ENCODE measurements at places on chromosomes 7 and 10. TPM values are rescaled to one million over a fixed set of nuclear protein-coding genes. Genes with fewer than 3 reads are reported as not detected.

Gene SPDYE16
- 0.18 TPM for total RNA-seq

Gene MORN4
- 5.4 TPM for total RNA-seq

Gene TEX47
- not detected for total RNA-seq

Gene VGF
- 0.15 TPM for total RNA-seq

Gene AGR2
- total RNA-seq: 93.0 TPM

- H3K4me1 ChIP-seq: peaks cover 5% of the 10 kb centered on the region
- H3K36me3 ChIP-seq: peaks cover 93% of the 10 kb centered on the region
- DNase-seq: no peak
- H3K4me3 ChIP-seq: no peak overlapping the region
Measured at GRCh38 chr7:99622596-99622995, 5.8 kb downstream of the ZSCAN25 start.

DNA sequence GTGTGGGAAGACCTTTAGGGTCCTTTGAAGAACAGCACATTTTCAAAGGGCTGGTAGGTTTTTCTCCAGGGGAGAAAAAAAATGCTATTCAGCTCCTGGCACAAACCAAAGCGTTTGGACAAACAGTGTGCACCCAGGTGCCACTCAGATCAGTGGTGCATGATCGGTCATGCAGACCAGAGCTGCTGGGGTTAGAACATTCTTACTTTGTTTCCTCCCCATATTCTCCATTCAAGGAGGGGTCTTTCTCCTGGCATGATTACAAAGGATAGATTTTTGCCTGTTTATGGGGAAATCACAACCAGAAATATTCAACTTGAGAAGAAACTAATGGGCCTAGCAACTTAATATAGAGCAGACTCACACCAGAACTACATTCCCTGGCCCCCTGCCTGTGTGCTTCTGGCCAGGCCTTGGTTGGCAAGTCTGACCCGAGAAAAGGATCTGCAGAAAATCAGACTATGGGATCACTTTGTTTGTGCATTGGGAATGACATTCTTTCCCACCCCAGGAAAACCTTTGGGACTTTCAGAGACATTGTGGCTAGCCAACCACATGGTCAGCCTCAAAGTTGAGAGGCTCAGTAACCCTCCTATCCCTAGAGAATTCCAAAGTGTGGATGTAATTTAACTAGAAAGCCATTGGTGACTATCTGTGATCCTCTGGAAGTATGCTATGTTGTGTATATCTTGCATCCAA, 82.3 kb upstream of the FGL2 start:
- no peaks in the 10 kb centered on the region for H3K4me1 ChIP-seq
- no peak overlapping the region for H3K4me3 ChIP-seq
- DNase-seq: no peak
- no peaks in the 10 kb centered on the region for H3K36me3 ChIP-seq
- H3K27ac ChIP-seq: no peak overlapping the region
- H3K27me3 ChIP-seq: no peaks in the 10 kb centered on the region

- H3K27ac ChIP-seq: no peak overlapping the region
- H3K27me3 ChIP-seq: no peaks in the 10 kb centered on the region
- H3K36me3 ChIP-seq: peaks cover 9% of the 10 kb centered on the region
- DNase-seq: no peak
Measured at GRCh38 chr10:95346715-95347401, 56.1 kb upstream of the PDLIM1 start.

- no peaks in the 10 kb centered on the region for H3K36me3 ChIP-seq
- no peak for DNase-seq
- no peaks in the 10 kb centered on the region for H3K4me1 ChIP-seq
- H3K27me3 ChIP-seq: no peaks in the 10 kb centered on the region
- no peak overlapping the region for H3K4me3 ChIP-seq
- no peak overlapping the region for H3K27ac ChIP-seq
Measured at GRCh38 chr7:69018200-69018599, 580.1 kb upstream of the AUTS2 start.

GRCh38 chr10:72105710-72106109, 17.4 kb upstream of the SPOCK2 start:
- H3K36me3 ChIP-seq: peaks cover 20% of the 10 kb centered on the region
- H3K4me3 ChIP-seq: no peak overlapping the region
- H3K4me1 ChIP-seq: peaks cover 10% of the 10 kb centered on the region
- no peak overlapping the region for H3K27ac ChIP-seq
- DNase-seq: no peak
- no peaks in the 10 kb centered on the region for H3K27me3 ChIP-seq

GRCh38 chr10:5645944-5646617, 20.3 kb downstream of the ASB13 start:
- peak overlapping the region; percentile 41 for H3K27ac ChIP-seq
- DNase-seq: no peak
- peaks cover 5% of the 10 kb centered on the region for H3K4me1 ChIP-seq
- peaks cover 62% of the 10 kb centered on the region for H3K36me3 ChIP-seq
- no peaks in the 10 kb centered on the region for H3K27me3 ChIP-seq

DNA sequence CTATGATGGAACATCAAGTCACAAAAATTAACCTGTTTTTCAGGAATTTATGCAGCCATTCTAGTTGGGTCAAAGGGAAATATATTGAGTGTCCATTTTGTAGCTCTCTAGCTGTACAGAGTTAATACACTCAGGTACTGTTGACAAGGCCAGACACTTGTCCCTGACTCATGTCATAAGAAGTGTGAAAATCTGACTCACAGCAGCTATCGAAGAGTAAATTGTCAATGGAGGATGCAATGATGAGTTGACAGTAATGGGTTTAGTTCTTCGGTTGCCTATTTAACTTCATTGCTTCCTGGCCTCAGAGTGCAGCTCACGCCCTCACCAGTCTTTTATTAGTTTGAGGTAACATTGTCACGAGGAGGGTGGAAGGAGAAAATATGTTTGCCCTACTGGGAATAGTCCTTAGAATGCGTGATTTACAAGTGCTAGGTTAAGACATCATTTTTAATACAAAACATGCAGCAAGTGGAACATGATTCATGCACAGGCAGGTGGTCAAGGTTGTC, 255.1 kb downstream of the XPNPEP1 start:
- no peak for DNase-seq
- H3K36me3 ChIP-seq: no peaks in the 10 kb centered on the region
- no peaks in the 10 kb centered on the region for H3K4me1 ChIP-seq
- H3K27ac ChIP-seq: no peak overlapping the region
- no peak overlapping the region for H3K4me3 ChIP-seq
- H3K27me3 ChIP-seq: no peaks in the 10 kb centered on the region

DNA sequence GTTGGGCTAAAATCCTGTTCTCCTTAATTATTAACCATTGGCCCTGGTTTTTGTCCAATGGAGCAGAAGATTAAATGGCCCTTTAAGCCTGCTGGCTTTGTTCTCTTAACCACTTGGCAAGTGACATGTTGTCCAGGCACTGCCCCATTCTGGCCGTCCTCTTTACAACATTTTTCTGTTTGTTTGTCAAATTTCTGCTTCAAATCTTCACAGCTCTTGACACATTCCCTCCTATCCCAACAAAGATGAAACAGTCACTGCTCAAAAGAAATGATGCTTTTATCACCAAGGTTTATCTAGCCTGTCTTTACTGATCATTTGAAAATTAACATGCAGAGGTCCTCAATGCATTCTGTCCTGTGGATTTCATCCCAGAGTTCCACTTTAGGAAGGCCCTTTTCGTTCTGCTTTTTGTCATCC, 700.4 kb downstream of the KCNMA1 start:
- no peak for DNase-seq
- H3K27ac ChIP-seq: no peak overlapping the region
- no peaks in the 10 kb centered on the region for H3K27me3 ChIP-seq
- H3K4me3 ChIP-seq: no peak overlapping the region

- no peak overlapping the region for H3K27ac ChIP-seq
- no peak overlapping the region for H3K4me3 ChIP-seq
- no peaks in the 10 kb centered on the region for H3K27me3 ChIP-seq
Measured at GRCh38 chr10:59098831-59099452, 77.5 kb upstream of the PHYHIPL start.

DNA sequence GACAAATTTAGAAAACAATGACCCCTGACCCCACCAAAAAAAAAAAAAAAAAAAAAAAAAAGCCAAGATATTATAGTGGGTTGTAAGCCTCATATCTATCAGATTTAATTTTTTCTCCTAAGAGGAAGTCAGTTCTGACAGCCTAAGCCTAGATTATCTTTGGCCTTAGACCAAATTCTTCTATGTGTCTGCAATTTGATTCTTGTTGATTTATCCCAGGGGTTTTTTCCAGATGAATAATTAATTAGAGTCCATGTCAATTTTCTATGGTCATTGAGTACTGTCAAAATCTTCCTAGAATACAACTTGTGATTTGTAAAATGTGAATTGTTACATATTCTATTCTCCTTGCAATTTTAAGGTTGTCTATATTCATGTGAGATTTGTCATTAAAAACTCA, 151.6 kb upstream of the CACNA2D1 start:
- no peak overlapping the region for H3K4me3 ChIP-seq
- H3K27ac ChIP-seq: no peak overlapping the region
- H3K27me3 ChIP-seq: no peaks in the 10 kb centered on the region
- no peaks in the 10 kb centered on the region for H3K4me1 ChIP-seq
- no peaks in the 10 kb centered on the region for H3K36me3 ChIP-seq

DNA sequence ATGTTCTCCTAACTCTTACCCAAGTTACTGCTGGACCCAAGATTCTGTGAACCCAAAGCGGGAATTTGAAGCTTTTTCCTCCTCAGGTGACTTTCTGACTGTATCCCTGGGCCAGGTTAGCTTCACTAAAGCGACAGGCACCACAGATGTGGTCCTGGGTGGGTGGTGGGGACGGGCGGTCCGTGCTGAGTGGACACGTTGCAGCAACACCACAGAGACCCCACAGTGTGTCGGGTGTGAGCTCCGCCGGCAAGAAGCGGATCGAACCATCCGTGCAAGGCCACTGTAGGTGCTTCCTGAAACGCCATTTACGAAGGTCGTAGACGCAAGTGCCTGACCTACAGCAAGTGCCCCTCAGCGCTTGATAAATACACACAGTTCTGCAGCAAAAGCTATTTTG, 325.9 kb downstream of the ADARB2 start:
- H3K4me3 ChIP-seq: no peak overlapping the region
- H3K4me1 ChIP-seq: no peaks in the 10 kb centered on the region
- no peak for DNase-seq
- H3K36me3 ChIP-seq: no peaks in the 10 kb centered on the region
- H3K27ac ChIP-seq: no peak overlapping the region

DNA sequence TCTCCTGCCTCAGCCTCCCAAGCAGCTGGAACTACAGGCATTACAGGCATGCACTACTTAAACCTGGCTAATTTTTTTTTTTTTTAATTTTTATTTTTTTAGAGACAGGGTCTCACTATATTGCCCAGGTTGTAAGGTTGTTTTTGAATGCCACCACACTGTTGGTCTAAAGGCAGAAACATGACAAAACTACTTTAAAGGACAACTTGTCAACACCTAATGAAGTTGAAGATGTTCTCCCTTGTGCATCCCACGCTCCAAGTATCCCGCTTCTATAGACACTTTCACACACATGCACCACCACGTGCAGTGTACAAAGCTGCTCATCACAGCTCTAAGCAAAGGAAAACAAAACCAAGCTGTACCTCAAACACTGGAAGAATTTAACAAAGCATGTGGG, 226.4 kb downstream of the FGFR2 start:
- H3K27ac ChIP-seq: no peak overlapping the region
- no peak overlapping the region for H3K4me3 ChIP-seq
- no peaks in the 10 kb centered on the region for H3K36me3 ChIP-seq
- DNase-seq: no peak
- H3K4me1 ChIP-seq: no peaks in the 10 kb centered on the region
- no peaks in the 10 kb centered on the region for H3K27me3 ChIP-seq

- no peak overlapping the region for H3K4me3 ChIP-seq
- no peaks in the 10 kb centered on the region for H3K4me1 ChIP-seq
- H3K27me3 ChIP-seq: no peaks in the 10 kb centered on the region
- DNase-seq: no peak
- no peak overlapping the region for H3K27ac ChIP-seq
Measured at GRCh38 chr7:157482517-157483087, 145.8 kb downstream of the DNAJB6 start.

GRCh38 chr10:33229949-33230267, 104.6 kb downstream of the NRP1 start:
- DNase-seq: no peak
- no peaks in the 10 kb centered on the region for H3K27me3 ChIP-seq
- H3K4me3 ChIP-seq: no peak overlapping the region
- H3K36me3 ChIP-seq: peaks cover 19% of the 10 kb centered on the region
- H3K27ac ChIP-seq: no peak overlapping the region

DNA sequence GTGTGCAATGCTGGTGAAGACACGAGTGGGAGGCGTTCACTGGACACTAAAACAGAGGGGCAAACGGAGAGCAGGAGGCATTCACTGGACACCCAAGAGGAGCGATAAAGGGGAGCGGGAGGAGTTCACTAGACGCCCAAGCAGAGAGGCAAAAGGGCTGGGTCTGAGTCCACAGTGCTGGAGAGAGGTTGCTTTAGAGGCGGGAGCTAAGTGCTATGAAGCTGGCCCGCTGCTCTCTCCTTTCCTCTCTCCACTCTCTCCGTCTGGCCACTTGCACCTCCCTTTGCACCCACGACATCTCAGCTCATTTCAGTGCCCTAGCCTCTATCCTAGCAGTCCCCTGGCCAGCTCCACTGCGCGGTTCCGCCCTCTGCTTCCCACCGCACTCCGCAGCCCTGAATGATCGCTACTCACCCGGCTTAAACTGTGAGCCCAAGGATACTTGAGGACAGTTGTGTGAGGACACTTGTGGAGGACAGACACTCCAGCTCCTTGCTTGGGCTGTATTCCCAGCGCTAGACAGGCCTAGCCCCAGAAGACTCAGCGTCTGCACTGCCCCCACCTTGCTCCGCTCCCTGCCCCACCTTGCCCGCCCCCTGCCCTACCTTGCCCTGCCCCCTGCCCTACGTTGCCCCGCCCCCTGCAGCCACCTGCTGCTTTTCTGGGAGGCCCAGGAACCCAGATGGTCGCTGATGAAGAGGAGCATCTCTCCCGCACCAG, 78.8 kb upstream of the CPXM2 start:
- H3K27me3 ChIP-seq: peaks cover 78% of the 10 kb centered on the region
- H3K4me3 ChIP-seq: no peak overlapping the region
- H3K27ac ChIP-seq: no peak overlapping the region
- DNase-seq: no peak

Measured in lower lobe of right lung (tissue), 2 donors.